ENCODE measurements at places on chromosomes 7 and 10.

DNA sequence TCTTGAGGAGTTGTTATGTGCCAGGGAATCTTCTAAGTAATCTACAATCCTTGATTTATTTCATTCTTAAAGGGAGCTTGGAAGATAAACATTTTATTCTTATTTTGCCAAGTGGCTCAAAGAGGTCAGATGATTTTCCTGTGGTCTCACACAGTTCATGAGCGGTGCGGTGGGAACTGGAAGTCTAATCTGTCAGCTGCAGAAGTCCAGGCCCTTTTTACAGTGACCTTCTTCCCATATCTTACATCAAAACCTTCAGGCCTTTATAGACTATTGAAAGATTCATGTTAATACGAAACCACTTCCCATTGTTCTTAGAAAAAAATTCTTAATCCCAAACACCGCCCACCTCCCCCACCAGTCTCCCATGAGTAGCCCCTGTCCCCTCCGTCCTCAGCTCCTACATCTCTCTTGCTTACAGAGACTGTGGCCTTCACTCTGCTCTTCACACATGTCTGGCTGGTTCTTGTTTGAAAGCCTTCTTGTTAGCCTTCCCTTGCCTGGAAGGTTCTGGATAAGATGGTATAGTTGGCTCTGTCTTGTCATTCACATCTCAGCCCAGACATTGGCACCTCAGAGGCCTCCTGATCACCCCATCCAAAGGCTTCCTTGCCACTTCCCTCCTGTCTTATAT is 61.5 kb downstream of the ITGA8 start:
- no peak for DNase-seq

- no peak for DNase-seq
Observed at GRCh38 chr7:867406-868188, 8.8 kb upstream of the GET4 start.

DNA sequence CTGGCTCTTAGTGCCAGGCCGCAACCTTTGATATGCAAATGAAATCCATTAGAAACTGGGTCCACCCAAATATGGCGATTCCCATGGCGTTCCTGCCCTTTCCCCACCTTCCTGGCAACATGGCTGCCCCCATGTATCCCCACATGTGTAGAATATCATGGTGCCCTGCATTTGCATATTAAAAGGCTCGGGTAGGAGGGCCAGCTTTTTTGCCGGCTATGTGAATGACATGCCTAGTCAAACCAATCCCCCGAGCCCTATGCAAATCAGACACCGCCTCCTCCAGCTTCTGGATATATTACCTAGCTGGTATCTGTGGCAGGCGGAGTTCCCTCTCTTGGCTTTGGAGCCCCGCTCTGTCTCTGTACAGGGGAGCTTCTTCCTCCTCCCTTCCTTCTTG is 18.3 kb downstream of the MMS19 start:
- peak; percentile 57 for DNase-seq

DNA sequence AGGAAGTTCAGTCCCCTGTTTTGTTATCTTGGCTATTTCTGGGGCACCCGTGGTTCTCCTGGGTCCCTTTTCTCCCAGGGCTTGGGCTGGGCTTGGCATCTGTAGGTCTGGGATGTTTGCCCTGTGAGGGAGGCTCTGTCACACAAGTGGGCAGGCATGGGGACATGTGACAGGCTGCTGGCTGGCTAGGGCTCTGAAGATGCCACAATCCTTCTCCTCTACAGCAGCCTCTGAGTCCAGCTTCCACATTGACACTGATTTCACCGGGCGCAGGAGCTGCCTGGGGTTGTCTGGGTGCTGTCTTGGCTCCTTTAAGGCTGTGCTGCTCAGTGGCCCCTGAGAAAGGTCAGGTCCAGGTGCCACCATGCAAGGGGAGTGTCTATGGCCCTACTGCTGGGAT is 37.4 kb upstream of the ZNF716 start:
- DNase-seq: no peak

GRCh38 chr7:140016540-140016939 is 46.2 kb downstream of the PARP12 start:
- peak; percentile 53 for DNase-seq

GRCh38 chr10:131083915-131084790 is 227.4 kb downstream of the TCERG1L start:
- DNase-seq: no peak

Data from mesenteric fat pad (tissue), 1 donor.